ENCODE measurements at places on chromosomes 6 and 20. TPM values are rescaled to one million over a fixed set of nuclear protein-coding genes. Genes with fewer than 3 reads are reported as not detected.

The KHDC1L gene
- total RNA-seq = not detected

The MBOAT1 gene
- 15.5 TPM for total RNA-seq

The MPIG6B gene
- 0.71 TPM for total RNA-seq

DNA sequence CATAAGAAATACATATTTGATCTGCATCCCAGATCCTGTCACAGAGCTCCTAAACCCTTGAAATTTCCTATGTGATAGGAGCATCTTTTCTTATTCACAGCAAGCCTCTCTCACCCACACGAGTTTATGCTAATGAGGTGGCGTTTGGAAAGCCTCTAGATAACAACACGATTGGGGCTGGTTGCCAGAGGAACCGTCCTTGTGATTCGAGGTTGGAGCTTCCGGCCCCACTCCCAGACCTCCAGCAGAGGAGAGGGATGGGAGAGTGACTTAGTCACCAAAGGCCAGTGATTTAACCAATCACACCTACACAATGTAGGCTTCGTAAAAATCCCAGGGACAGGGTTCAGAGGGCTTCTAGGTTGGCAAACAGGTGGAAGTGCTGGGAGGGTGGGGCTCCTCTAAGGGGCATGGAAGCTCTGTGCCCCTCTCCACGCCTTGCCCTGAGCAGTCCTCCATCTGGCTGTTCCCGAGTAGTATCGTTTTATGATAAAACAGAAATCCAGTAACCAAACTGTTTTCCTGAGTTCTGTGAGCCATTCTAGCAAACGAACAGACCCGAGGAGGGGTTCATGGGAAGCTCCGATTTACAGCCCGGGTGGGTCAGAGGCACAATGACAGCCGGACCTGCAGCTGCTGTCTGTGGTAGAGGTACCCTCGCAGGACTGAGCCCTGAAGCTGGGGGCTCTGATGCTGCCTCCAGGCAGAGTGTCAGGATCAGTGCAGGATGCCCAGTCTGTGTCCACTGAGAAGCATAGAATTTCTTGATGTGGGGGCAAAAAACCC, 238.1 kb upstream of the ARID1B start:
- no peaks in the 10 kb centered on the region for H3K4me1 ChIP-seq
- no peak for DNase-seq
- no peaks in the 10 kb centered on the region for H3K36me3 ChIP-seq

DNA sequence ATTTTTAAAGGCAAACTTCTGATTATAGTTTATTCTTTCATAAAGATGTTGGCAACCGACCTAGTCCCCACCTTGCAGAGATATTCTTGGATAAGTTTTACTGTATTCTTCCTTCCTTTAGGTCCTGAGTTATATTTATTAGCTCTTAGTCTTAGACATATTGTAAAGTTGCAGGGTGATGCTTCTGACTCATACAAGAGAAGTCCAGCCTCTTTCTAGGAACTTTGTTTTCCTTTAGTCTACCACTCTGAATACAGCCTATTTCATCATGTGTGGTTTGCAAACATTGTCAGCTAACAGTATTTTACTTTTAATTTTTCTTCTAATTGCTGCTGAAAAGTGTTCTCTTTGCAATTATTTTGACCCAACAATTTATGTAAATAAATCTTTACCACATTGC, 686.7 kb downstream of the COL12A1 start:
- H3K36me3 ChIP-seq = no peaks in the 10 kb centered on the region
- no peaks in the 10 kb centered on the region for H3K4me1 ChIP-seq
- H3K4me3 ChIP-seq = no peak overlapping the region
- H3K27ac ChIP-seq = no peak overlapping the region
- H3K27me3 ChIP-seq = no peaks in the 10 kb centered on the region

DNA sequence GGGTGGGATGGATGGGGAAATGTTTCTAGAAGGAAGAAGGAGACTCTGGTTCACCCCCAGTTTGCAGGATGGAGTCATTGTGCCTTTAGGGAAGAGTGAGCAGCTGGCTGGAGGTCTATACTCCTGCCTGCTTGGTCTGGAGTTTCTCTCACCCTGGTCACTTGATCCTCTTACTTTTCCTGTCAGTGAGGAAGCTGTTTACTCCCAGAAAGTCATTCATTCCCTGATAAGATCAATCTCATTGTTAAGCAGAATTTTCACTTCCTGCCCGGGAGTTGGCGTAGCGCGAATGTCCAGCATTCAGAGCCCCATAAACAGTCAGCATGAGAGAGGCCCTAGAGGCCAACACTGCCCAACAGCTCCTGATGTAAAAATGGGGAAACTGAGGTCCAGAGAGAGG, 70.4 kb upstream of the SIRPA start:
- no peak overlapping the region for H3K4me3 ChIP-seq
- peaks cover 12% of the 10 kb centered on the region for H3K27me3 ChIP-seq
- H3K4me1 ChIP-seq = peaks cover 5% of the 10 kb centered on the region
- no peak for DNase-seq
- no peaks in the 10 kb centered on the region for H3K36me3 ChIP-seq

DNA sequence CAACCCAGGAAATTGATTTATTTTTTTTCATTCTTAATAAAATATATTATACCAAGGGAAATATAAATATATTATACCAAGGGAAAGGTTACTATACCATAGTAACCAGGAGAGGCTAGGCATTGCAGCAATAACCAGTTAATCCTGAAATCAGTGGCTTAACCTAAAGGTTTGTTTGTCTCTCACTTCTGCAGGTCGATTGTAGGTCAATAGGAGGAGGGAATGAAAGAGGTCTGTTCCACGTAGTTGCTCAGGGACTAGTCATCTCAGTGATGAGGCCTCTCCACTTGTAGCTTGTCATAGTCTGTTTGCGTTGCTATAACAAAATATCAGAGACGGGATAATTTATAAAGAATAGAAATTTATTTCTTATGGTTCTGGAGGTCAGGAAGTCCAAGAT, 168.0 kb downstream of the GJA1 start:
- no peaks in the 10 kb centered on the region for H3K27me3 ChIP-seq
- H3K27ac ChIP-seq = no peak overlapping the region
- H3K4me1 ChIP-seq = no peaks in the 10 kb centered on the region
- no peak overlapping the region for H3K4me3 ChIP-seq
- H3K36me3 ChIP-seq = no peaks in the 10 kb centered on the region
- DNase-seq = no peak

DNA sequence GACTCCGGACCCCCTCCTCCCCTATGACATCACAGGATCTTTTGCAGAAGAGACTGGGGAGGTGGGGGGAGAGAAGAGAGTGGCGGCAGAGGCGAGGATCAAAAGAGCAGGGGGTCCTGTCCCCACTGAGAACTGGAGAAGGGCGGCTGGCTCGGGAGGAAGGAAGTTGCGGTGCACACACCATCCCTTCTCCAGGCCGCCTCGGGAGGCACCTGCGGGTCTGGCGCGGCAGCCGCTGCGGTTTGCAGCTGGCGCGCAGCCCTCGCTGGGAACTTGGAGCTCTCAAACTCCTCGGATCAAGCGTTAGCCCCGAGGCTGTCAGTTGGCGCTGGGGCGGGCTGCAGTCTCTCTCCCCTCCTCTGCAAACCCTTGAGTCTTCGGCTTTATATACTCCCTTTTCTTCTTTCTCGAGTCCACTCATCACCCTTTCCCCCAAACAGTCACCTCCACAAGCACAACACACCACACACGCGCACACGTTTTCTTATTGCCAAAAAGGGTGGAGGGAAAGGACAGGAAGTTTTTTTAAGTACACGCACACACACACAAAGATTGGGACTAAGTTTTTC, 180.7 kb downstream of the TBXT start:
- H3K4me1 ChIP-seq = peaks cover 13% of the 10 kb centered on the region
- H3K4me3 ChIP-seq = no peak overlapping the region
- H3K36me3 ChIP-seq = no peaks in the 10 kb centered on the region
- H3K27ac ChIP-seq = no peak overlapping the region
- no peak for DNase-seq

- H3K4me1 ChIP-seq = peaks cover 12% of the 10 kb centered on the region
- H3K27me3 ChIP-seq = no peaks in the 10 kb centered on the region
- no peak for DNase-seq
- no peaks in the 10 kb centered on the region for H3K36me3 ChIP-seq
- H3K27ac ChIP-seq = no peak overlapping the region
These were observed 442.7 kb upstream of the HSF2 start for GRCh38 chr6:121956782-121957181.

DNA sequence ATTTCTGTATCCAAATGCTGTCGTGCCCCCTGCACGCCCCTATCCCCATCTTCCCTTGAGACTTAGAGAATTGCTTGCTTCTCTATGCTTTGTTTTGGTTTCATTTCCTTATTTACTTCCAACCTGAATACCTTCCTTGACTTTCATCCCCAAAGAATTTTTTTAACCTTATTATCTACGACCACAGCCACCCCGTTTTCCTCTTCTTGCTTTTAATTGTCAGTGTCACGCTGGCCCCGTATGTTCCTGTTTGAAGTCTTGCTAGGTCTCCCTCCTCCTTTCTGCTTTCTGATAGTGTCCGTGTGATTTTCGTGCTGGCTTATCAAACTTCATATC, 40.1 kb downstream of the RNF217 start:
- peaks cover 6% of the 10 kb centered on the region for H3K27me3 ChIP-seq
- no peak overlapping the region for H3K4me3 ChIP-seq
- H3K36me3 ChIP-seq = no peaks in the 10 kb centered on the region

GRCh38 chr20:23092384-23092756, 6.2 kb upstream of the CD93 start:
- no peak overlapping the region for H3K27ac ChIP-seq
- no peak overlapping the region for H3K4me3 ChIP-seq
- peaks cover 2% of the 10 kb centered on the region for H3K4me1 ChIP-seq
- H3K36me3 ChIP-seq = no peaks in the 10 kb centered on the region
- DNase-seq = no peak
